ENCODE measurements at places on chromosomes 13 and 19. TPM values are rescaled to one million over a fixed set of nuclear protein-coding genes. Genes with fewer than 3 reads are reported as not detected.

The CLDND2 gene
- total RNA-seq: not detected

The ZNF547 gene
- total RNA-seq: 5.4 TPM

The POMP gene
- total RNA-seq: 124 TPM

The RGS9BP gene
- total RNA-seq: 0.59 TPM

The TMEM190 gene
- not detected for total RNA-seq
